ENCODE measurements at places on chromosomes 1 and 21. TPM values are rescaled to one million over a fixed set of nuclear protein-coding genes. Genes with fewer than 3 reads are reported as not detected.

The RGS13 gene
- under 0.01 TPM for total RNA-seq

DNA sequence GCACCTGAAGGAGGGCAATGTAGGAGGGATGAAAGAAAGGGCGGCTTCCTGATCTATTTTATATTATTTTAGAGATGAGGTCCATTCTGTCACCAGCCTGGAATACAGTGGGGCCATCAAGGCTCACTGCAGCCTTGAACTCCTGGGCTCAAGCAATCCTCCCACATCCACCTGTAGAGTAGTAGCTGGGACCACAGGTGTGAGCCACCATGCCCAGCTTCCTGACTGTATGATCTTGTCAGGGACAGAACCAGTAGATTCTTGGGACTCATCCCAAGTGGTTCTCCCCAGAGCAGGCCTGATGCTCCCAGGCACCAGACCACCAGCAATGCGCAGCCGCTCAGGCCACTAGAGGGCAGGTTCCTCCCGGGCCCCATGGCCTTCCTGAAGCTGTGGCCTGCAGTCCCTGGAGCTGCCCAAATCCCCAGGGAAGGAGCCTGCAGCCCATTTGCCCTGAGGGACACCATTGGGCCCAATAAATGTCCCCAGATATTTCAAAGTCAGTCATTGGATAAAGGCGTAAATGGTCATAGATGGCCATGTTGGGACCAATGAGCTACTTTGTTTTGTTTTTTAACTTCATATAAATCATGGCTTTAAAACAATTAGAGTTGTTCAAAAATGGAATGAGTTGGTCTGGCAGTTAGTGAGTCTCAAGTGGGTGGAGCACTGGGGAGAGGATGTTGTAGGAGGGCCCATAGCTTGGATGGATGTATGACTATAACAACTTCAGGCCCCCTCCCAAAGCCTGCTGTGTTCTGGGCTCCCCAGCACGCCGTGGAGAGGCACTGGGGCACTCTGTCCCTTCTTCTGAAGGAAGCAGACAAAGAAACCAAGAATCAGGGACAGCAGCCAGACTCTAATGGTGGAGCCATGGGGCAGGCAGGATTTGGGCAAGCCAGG is 44.7 kb upstream of the GOLT1A start:
- DNase-seq = peak; percentile 35

DNA sequence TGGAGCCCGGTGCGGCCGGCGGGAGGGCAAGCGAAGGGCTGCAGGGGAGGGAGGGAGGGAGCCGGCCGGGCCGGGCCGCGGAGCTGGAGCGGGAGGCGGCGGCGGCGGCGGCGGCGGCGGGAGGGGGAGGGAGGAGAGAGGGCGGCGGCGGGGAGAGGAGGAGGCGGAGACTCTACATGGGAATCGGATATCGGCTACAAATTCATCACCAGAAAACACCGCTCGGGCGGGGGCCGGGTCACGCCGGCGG is at the start of gene AKT3:
TSS of gene AKT3 (minus strand) at position 42 of the 250 bp plus-strand sequence. CDS start 7,073 bp downstream, outside the sequence.
- no peak for DNase-seq

The HPCA gene
- total RNA-seq = not detected

The GNG12 gene
- total RNA-seq = under 0.01 TPM

GRCh38 chr1:100100202-100100601 is 32.5 kb downstream of the SASS6 start:
- DNase-seq = no peak

- no peak for DNase-seq
These were observed 51.4 kb downstream of the RHBG start for GRCh38 chr1:156420205-156421061.

The LEPROT gene
- 59.5 TPM for total RNA-seq

The KPRP gene
- total RNA-seq = not detected

Data from hematopoietic multipotent progenitor cell (in vitro differentiated cells).